ENCODE measurements at places on chromosomes 5 and 9.

GRCh38 chr5:33905381-33905780 is 13.6 kb upstream of the ADAMTS12 start:
- no peak for DNase-seq

DNA sequence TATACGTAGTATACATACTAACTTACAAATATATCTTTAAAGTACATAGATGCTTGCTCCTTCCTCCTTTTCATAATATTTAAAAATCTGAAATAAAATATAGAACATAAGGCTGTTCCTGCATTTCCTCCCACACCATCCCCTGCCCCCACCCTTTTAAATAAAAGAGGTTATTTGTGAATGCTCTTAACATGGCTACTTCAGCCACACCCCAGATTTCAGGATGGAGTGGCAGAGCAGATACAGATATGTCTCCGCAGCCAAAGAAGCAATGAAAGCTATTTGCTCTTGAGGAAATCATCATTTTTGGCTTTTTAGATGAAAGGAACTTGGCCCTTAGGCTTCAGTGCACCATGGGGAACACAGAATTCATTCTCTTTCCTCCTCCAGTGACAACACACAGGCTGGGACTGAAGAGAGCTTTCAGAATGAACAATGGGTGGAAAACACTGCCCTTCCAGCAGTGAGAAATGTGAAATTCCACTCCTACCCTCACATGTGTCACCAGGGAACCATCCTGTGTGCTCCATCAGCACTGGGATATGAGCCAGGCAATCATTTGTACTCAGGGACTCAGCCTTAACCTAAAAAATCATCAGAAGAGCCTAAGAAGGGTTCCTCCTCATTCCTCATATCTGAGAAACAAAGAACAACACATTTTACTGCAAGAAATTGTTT is 134.3 kb downstream of the PPP2R2B start:
- DNase-seq: no peak

DNA sequence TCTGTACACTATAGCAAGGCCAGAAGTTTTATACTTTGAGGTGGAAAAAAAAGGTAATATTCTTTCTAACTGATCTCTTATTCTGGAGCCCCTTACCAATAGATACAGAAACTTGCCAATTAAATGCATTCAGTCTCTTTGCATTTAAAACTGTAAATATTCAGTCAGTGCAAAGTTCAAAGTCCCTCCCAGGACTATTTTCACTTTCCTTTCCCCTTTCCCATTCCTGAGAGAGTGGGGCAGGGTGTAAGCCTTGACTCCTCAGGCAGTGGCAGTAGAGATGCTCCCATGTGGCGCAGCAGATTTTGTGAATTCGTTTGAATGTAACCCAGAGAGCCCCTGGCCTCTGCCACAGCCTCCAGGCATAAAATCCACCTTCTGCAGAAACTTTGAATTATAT is 29.9 kb downstream of the CETN3 start:
- DNase-seq: no peak

DNA sequence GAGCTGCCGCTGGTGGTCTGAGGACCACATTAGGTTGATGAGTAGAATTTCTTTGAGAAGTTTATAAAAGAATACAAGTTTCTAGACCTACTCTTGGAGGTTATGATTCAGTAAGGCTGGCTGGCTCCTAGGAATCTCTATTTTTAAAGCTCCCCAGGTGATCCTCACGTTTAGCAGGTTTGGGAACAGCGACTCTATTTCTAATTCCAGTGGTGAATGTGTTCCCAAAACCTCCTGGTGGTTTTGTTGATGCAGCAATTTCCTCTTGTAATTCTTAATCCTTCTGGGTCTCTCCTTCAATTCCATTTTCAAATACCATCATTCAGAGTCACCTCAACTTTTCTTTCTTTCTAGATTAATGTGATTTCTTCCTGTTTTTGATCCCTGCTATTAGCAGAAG is 215.9 kb upstream of the RFX3 start:
- no peak for DNase-seq

- DNase-seq: no peak
Measured at GRCh38 chr9:33850677-33851076, 33.7 kb downstream of the UBE2R2 start.

- DNase-seq: no peak
Measured at GRCh38 chr5:15791274-15791673, 291.3 kb downstream of the FBXL7 start.

- DNase-seq: peak; percentile 23
Measured at GRCh38 chr5:137629646-137630045, 106.2 kb downstream of the KLHL3 start.

DNA sequence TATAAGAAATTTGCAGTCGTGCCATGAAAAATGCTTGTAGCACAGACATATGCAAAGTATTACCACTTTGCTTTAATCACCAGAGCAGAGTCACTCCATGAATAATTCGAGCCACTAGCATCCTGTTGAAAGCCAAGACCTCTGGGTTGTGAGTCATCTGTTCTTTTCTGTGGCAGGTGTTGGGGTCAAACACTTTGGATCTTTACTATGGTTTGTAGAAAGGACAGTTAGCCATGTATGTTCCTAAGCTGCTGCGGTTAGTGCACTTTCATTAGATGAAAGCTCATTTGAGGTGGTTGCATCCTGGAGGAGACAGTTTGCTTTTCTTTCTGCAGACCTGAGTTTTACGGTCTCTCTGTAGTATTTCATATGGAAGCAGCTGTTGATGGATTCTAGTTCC is 223.7 kb downstream of the DMRT2 start:
- DNase-seq: no peak

All from stimulated activated naive CD8-positive, alpha-beta T cell treated with anti-CD3 and anti-CD28 coated beads, Interleukin-15, amount 100 ng/mL, for 72 hours (primary cell).